Stimulated activated CD8-positive, alpha-beta memory T cell treated with anti-CD3 and anti-CD28 coated beads, Interleukin-15, amount 100 ng/mL, for 4 hours (primary cell): ENCODE measurements at places on chromosomes 11 and 22.

- DNase-seq: no peak
Measured at GRCh38 chr22:20064140-20064480, 15.9 kb upstream of the DGCR8 start.

GRCh38 chr22:38311323-38311620 is 6.0 kb downstream of the CSNK1E start:
- no peak for DNase-seq

- no peak for DNase-seq
Measured at GRCh38 chr11:96237766-96238266, 105.2 kb downstream of the MAML2 start.

DNA sequence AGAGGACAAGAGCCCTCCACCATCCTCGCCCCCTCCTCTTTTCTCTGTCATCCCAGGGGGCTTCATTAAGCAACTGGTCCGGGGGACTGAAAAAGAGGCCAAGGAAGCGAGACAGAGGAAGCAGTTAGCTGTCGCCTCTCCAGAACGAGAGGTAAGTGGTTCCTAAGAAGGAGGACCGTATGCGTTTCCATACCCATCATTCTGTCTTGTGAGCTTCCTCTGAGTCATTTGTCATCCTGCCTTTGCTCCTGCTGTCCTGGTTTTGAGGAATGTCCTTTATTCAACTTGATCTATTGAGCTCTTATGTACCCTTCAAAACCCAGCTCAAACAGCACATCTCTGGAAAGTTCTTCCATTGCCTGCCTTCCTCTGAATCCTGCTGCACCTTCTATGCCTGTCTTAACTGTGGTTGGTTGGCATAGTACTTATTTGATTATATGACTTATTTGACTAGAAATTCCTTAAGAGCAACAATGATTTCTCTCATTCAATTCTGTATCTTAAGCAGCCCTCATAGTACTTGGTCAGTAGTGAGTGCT is 21.3 kb downstream of the MYO18B start:
- no peak for DNase-seq

GRCh38 chr11:64874308-64875240 is 3.8 kb downstream of the EHD1 start:
- no peak for DNase-seq

DNA sequence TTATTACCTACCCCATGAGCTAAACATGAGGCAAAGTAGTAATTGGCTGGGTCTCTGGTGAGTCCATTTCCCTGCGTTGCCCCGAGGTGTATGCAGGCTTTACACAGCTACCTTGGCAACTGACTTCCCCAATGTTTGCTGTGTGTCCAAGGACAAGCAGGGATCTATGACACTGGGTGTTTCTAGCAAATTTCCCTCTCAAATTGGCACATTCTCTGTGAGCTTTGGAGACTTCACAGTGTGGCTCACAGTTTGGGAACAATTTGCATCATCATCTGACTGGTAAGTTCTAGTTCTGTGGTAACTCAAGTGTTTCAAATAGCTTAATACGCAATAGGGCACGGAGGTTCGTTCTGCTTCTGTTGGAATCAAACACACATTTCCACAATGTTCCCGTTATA is 12.5 kb downstream of the NNMT start:
- no peak for DNase-seq

GRCh38 chr11:132540581-132540980 is 991.7 kb downstream of the OPCML start:
- DNase-seq: no peak

DNA sequence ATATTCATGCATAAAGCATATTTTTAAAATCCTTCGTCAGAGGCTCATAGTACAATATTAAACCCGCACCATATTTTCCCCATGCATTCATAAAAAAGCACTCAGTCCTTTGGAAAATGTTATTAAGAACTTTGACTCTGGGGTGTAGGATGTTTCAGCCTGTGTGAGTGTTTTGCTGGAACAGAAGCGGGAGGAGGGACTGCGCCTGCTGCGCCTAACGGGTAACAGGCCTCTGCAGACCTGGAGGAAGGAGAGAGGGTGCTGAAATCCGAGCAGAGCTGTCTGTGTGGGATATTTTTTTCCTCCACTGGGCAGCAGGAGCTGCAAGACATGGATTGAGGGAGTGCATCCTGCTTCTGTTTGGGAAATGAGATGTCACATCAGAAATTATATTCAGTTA is 483.0 kb downstream of the BRD1 start:
- no peak for DNase-seq
